ENCODE measurements at places on chromosomes 16 and 17.

- no peak for DNase-seq
These were observed 4.3 kb upstream of the CRISPLD2 start for GRCh38 chr16:84815462-84815861.

GRCh38 chr16:88901718-88902337 lies 35.4 kb upstream of the PABPN1L start:
- no peak for DNase-seq

GRCh38 chr17:45320931-45321461 lies 4.2 kb upstream of the MAP3K14 start:
- no peak for DNase-seq

- DNase-seq: no peak
These were observed 388 bp downstream of the RHBDL3 start for GRCh38 chr17:32266051-32266388.

GRCh38 chr17:17498606-17499301 lies 2.6 kb upstream of the RASD1 start:
- DNase-seq: no peak

DNA sequence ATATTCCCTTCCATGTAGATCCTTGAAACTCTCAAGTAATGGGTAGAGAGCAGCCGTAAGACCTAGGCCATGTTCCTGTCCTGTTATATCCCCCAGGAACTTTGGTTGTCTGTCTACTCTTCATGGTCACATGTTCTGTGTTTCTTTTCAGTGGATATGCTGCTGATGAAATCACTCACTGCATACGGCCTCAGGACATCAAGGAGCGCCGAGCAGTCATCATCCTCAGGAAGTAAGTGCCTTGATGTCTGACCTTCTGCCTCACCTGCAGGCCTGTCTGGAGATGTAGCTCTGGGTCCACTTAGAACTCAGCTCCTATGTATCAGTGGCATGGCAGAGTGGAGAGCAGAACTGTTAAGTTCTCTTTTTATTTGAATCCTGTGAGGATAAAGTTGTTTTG lies 11.2 kb downstream of the ALKBH5 start:
- DNase-seq: no peak

DNA sequence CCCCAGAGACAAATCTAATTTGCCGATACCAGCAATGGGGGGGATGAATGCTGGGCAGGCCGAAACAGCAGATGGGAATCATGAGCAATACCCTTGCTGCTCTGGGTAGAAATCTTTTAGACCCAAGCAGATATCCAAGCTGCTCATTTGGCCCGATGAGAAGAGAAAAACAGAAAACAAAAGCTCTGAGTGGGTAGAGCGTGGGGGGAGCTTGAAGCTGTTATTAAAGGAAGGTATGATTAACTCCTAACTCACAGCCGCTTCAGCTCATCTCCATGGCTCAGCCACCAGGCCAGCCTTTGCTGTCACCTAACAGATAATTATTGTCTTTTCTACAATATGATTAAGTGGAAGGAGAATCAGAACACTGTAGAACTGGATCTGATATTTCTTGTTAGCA lies 58.3 kb downstream of the VPS35L start:
- no peak for DNase-seq

DNA sequence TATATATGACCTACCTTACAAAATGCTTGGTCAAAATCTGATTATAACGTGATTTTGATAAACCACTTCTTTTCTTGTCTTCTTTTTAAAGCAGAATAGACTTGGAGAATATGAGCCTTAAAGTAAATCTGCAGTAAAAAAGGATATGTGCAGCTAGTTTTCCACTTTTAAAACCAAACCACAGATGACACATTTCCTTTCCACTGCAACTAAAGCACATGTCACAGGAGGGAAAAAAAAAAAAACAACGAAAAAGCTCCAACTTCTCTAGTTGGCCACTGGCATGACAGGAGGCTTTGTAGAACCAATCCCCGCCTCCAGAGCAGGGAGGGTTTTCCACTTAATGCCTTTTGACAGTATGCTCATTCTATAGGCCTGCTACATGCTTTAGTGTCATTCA lies at the start of gene EVI2A:
Gene EVI2A, minus strand, starts transcription at position 142 of the 400 bp plus-strand sequence. CDS start 2,609 bp downstream, outside the sequence.
- DNase-seq: no peak
